ENCODE measurements at places on chromosomes 13 and 19.

DNA sequence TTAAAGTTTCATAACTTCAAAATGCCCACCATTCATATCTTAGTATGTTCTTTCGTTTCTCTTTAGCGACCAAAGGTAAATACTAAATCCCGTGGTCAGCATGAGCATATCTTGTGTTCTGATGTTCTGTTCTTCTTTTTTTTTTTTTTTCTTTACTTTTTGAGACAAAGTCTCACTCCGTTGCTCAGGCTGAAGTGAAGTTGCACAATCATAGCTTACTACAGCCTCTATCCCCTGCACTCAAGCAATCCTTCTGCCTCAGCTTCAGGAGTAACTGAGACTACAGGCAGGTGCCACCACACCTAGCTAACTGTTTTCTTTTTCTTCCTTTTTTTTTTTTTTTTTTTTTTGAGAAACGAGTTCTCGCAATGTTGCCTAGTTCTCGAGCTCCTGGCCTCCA lies 60.9 kb upstream of the ATP12A start:
- DNase-seq: no peak

DNA sequence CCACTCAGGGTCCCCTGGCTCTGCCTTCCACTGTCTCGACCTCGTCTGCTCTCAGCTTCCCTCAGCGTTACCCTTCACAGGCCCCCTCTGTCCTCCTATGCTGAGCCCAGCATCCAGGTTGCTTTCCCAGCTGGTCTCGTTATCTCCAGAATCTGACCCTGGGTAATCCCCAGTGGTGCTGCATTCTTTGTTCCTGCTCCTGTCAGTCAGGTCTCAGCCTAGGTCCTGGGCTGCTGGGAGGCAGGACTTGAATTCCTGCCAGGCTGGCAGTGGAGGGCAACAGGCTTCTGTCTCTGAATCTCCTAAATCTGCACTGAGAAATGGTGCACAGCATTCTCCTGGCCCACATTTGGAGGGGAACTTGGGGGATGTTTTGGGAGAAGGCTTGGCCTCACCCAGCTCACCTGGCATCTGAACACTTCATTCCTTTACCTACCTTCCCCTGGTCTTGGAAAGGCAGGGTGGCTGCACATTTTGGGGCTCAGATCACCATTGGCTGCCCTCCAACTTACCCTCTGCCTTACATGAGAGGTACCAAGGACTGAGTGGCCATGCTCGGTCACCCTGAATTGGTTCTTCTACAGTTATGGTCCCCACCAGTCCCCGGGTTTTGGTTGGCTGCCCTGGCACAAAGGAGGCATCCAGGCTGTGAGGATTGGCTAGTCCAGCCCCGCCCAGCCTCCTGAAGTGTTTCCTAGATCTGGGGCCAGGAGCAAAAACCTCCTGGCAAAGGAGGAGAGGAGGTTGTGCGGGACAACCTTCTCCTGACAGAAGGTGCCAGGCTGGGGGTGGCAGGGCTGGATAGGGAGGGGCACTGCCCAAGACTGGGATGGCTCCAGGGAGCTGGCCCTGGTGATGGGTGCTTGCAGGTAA lies at the start of gene CYP4F8:
Gene CYP4F8 (plus strand): TSS at position 712 of the 873 bp plus-strand sequence. CDS start 399 bp downstream, outside the sequence.
- no peak for DNase-seq

DNA sequence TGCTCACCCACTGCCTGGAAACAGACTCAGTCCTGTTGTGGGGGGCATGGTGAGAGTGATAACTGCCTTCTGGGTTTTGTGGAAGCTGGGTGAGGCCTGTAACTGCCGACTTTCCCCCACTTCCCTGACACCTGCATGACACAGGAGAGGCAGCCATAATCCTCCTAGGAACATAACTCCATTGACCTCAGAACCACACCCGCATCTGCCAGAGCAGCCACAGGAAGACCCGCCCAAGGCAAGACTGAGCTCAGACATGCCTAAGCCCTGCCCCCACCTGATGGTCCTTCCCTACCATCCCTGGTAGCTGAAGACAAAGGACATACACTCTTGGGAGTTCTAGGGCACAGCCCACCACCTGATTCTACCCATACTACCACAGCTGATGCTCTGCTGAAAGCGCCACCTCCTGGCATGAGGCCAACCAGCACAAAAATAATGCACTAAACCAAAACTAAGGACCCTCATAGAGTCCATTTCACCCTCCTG lies 326.7 kb downstream of the RBM26 start:
- no peak for DNase-seq

- no peak for DNase-seq
These were observed 767.4 kb downstream of the SLITRK6 start for GRCh38 chr13:85031771-85032170.

GRCh38 chr13:74280795-74281490 lies 146.7 kb upstream of the KLF12 start:
- DNase-seq: no peak

GRCh38 chr13:75946536-75947284 lies 310.6 kb downstream of the LMO7 start:
- no peak for DNase-seq

GRCh38 chr13:32107474-32107873 lies 75.9 kb downstream of the FRY start:
- no peak for DNase-seq

- no peak for DNase-seq
These were observed 213.2 kb upstream of the EDNRB start for GRCh38 chr13:78131811-78132210.

GRCh38 chr19:49497047-49497788 lies 984 bp downstream of the RPS11 start:
- no peak for DNase-seq

DNA sequence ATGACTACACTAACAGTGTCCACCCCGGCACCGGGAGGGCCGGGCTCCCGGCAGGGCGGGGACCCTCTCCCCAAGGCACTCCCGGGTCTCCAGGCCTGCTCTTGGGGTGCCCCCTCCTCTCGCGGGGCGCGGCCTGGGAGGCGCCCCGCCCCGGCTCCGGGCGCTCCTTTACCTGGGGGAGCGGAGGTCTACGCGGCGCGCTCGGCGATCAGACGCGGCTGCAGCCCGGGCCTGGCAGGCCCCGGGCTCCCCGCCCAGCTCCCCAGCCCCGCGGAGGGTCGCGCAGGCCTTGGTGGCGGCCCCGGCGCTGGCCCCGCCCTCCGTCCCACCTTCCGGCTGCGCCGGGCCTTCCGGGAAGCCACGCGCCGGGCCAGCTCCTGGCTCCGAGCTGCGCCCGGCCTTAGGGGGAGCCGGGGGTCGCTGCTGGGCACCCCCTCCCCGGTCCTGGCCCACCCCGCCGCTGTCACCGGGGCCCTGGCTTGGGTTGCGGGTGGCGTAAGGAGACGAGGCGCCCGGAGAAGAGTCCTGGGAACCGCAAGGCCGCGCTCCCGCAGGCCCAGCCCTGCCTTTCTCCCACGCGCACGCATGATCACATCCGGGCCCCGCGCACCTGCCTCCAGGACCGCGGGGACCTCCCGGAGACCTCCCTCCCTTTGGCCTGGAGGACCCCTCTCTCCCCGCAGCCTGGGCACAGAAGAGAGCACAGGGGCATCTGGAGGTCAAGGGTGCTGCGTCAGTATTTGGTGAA lies at the start of gene C19orf12:
Gene C19orf12 (minus strand): TSS at position 309 of the 748 bp plus-strand sequence. CDS start 6,848 bp downstream, outside the sequence.
- peak; percentile 79 for DNase-seq

DNA sequence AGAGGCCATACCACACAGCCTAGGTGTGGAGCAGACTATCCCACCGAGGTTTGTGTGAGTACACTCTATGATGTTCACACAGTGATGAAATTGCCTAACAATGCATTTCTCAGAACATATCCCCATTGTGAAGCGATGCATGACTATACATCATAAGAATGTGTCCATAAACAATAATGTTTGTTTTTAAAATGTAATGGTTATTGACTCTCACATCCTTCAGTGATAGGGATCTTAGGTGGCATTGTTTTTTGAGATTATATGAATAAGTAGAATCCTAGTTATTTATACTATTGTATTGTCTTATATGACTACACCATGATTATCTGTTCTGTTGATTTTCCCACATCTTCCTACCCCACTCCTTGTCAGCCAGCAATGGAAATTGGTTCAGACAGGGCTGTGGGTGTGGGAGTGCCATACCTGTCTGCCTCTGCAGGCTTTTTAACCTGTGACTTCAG lies 13.6 kb downstream of the CCNA1 start:
- DNase-seq: no peak

All from HEK293T (cell line).